ENCODE measurements at places on chromosomes 3 and 15.
A peak's percentile ranks its signal among the peaks of the same experiment; 100 is the strongest.

DNA sequence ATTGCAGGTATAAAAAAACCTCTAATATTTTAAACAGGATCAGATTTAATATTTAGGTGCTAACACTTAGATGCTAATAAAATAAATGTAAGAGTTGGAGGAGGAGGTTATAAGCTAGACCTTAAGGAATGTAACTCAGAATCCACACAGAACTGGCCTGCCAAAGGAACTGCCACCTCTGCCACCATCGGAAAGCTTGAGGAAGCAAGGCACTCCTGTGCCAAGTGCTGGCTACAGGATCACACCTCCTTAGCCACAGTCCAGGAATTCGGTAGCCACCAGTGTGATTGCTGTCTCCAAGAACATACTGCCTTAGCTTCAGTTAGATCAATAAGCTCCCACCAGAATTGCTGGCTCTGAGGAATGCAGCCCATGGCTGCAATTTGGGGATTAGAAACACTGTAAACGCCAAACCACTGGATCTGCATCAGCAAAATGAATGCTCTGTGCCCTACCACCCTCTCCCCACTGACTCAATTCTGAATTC lies 58.0 kb downstream of the FRMD5 start:
- DNase-seq, result no peak

DNA sequence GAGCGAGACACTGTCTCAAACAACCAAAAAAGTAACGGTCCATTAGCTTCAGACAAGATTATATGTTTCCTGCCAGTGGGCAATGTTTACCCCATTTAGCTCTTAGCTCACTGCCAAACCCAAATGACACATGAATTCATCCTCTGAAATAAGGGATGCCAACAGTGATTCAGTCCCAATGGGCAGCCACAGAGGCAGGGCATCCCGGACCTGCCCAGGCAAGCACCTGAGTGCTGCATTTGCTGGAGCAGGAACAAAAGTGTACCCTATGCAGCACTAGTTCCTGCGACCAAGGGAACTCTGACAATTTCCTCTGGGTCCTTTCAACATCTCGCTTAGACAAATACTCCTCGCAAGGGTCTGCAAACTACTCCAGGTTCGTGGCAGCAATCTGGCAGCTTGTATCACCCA lies 8.0 kb downstream of the IP6K2 start:
- no peak for DNase-seq

DNA sequence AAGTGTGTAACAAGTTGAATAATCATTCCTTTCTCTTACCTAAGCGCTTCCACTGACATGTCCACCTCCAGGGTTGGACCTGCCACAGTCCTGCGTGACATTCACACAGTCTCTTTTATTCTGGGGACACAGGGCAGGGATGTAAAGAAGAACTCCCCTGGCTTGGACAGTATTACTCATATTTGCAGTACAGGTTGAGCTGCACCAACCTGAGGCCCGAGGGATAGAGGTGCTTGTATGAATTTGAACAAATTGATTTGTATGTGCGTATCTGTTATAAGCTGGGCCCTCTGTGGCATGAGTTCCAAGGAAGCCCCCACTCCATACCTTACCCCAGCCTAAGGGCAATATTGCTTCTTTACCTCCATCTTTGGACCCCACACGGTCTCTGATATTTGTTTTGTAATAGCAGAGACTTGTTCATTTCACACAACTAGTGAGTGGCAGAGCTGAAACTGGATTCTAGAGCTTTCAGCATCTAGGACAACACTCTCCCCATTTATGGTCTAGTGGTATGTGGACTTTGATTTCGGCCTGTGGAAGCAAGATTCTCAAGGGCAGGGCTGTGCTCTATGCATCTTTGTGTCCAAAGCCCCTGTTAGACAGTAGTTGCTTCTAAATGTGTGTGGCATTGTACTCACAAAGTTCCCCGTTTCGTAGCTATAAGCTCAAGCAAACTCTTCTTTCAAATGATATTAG lies 39.2 kb downstream of the FAH start:
- no peak for DNase-seq

- no peak for DNase-seq
These were observed 6.6 kb downstream of the RBP1 start for GRCh38 chr3:139532976-139533375.

DNA sequence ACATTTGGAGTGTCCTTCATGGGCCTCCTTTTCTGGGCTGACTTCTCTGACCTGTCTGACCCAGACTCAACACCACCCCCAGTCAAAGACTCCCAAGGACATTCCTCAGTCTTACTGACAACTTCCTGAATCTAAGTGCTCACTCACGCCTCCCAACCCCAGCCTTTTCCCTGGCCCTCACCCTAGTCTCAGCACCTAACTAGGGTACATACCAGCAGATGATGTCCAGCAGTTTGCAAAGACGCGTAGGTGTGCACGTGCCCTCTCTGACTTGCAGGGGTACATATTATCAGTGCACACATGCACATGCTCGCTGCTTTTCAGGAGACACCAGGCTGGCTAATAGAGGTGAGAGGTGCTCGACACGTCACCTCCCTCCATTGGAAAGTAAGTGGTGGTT lies 38.7 kb upstream of the SLCO2A1 start:
- peak; percentile 26 for DNase-seq

Data from activated CD8-positive, alpha-beta memory T cell treated with anti-CD3 and anti-CD28 coated beads for 24 hours (primary cell).